A673 (cell line): ENCODE measurements at places on chromosomes 11 and 22. TPM values are rescaled to one million over a fixed set of nuclear protein-coding genes. Genes with fewer than 3 reads are reported as not detected.

DNA sequence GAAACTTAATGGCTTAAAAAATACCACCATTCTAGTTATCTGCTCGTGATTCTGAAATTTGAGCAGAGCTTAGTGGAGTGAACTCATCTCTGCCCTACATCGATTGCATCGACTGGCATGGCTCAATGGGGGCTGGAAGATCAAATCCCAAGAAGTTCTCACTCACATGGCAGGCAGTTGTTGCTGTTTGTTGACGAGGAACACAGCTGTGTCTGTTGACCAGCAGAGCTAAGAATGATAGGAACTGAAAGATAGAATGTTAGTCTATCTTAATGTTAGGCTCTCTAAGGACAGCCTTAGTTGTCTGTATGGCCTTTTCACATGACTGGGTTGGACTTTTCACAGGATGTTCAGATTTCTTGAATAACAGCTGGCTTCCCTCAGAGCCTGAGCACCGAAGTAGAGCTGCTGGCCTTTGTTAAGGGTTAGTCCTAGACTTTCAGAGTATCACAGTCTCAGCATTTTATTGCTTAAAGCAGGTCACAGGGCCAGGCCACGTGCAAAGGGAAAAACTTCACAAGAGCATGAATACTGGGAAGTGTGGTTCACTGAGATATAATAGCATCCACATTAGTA, 31.6 kb upstream of the IZUMO1R start:
- DNase-seq: no peak

DNA sequence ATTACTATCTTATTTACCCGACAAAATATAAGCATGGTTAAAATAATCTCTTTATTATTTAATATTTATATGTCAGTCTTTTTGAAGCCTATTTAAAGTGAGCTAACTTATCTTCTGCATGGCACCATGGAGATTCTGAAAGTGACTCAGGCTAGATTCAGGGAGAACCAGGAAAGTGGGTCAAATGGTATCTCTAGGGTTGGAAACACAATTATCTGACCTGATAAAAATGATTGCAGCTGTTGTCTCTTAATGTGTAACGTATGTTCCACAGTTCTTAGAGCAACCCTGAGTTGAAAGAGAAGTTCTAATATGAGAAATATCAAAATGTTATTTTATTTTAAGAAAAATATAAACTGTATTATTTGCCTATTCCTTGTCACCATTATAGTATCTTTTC, 143.1 kb upstream of the CARD18 start:
- no peak for DNase-seq

- DNase-seq: peak; percentile 62
These were observed 6.5 kb downstream of the ADORA2A start for GRCh38 chr22:24433828-24434470.

GRCh38 chr11:92473736-92474135, 249.1 kb downstream of the FAT3 start:
- peak; percentile 4 for DNase-seq

BLID gene
- 0.82 and 2.2 TPM in 2 replicates for total RNA-seq

NOX4 gene
- total RNA-seq: 0.19 and 0.63 TPM in 2 replicates

DNA sequence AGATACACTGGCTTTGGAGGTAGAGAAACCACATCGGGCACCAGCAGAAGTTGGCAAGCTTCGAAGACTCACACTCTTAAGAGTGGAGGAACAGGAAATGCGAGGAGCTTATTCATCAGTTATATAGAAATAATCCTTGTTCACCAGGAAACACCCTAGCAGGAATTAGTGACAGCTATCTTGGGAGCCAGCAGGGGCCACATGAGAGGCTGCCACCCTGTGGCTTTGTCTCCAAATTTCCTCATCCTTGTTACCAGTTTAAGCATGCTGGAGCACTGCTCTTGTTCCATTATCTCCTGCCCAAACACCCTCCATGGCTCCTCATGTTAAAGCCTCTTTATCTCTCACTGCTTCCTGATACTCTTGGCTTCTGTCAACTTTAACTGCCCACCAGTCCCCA, 131.0 kb downstream of the PLEKHA7 start:
- DNase-seq: peak; percentile 95

GRCh38 chr11:33622186-33622585, 78.4 kb downstream of the C11orf91 start:
- no peak for DNase-seq

DNA sequence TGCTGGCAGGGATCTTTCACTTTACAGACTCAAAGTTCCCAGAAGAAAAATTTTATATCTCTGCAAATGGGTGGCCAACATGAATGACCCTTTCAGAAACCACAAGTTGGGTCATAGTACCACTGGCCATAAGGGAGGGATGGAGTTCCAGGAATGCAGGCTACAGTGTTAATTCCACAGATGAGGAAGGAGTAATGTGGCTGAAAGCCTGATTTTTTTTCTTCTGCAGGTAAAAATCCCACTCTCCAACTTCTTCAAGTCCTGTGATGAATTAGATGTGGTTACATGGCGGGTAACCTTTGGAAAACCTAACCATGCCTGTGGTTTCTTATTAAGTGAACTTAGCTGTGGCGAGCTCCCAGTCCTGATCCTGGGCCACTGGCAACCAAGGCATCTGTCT, 103.2 kb downstream of the SLC1A2 start:
- DNase-seq: no peak

DNA sequence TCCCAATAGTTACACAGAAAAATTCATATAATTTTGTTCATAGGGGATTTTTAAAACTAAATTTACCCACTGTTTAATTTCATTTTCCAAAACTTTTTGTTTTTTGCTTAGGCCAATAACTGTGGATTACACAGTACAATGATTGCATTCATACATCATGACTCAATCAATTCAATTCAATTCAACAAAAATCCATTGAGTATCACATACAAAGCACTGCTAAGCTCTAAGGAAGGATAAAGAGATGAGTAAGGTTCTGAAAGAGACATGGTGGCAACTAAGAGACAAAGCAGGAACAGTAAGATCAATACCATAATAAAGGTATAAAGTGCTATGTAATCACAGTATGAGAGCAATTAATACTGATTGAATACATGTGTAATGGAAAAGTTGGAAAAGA, 9.4 kb upstream of the LAYN start:
- DNase-seq: no peak

DNA sequence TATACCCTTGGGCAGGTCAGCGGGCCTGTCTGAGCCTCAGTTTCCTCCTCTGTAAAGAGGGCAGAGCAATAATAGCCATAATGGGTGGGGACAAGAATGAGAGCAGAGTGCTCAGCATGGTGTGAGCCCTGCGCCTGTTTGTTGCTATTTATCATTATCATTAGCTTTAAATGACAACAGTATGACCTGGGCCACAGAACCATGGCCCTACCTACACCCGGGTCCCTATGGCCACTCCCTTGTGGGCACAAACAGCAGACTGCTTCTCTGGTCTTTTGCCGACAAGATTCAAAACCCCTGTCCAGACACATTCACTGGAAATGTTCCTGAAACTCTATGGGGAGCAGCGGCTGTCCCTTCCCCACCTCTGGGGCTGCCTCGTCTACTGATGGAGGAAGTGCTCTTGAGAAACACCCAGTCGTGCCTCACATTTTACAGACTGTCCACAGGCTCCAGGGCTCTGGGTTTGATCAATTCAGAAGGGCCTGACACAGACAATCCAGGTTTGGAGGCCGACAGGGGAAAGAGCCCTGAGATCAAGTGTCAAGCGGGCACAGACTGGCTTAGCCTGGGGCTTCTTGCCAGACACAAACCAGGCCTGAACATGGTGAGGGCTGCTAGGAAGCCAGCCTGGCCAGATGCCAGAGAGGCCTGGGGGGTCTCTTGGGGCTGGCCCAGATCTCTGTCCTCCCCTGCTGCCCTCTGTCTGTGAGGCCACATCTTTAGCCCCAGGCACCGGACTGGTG, 112.5 kb upstream of the CD82 start:
- DNase-seq: no peak

IL18BP gene
- total RNA-seq: 10.6 and 12.2 TPM in 2 replicates

KRTAP5-11 gene
- not detected in 2 replicates for total RNA-seq

KCNA4 gene
- total RNA-seq: not detected in 2 replicates

DNA sequence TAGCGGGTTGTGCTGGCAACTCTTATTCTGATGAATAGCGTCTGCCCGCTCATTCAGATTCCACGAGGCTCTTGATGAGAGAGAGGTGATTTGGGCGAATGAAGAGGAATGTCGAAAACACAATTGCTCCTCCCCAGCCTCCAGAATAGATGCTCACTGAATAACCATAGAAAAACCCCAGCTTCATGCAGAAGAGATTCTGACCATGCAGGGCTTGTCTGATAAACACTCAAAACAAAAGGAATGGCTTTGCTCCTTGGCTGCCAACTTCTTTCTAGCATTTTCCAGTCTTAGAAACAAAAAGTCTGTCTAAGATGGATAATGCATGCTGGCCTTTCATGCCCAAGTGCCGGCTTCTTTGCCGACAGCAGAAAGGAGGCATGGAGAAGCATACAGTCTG, 569.5 kb downstream of the MN1 start:
- no peak for DNase-seq

GRCh38 chr11:11057472-11057854, 199.6 kb upstream of the ZBED5 start:
- no peak for DNase-seq

GRCh38 chr11:12377106-12377823, at the start of gene PARVA:
TSS of gene PARVA (plus strand) at chr11:12377571. CDS start at chr11:12377648, 77 bp downstream.
- DNase-seq: peak; percentile 67

DNA sequence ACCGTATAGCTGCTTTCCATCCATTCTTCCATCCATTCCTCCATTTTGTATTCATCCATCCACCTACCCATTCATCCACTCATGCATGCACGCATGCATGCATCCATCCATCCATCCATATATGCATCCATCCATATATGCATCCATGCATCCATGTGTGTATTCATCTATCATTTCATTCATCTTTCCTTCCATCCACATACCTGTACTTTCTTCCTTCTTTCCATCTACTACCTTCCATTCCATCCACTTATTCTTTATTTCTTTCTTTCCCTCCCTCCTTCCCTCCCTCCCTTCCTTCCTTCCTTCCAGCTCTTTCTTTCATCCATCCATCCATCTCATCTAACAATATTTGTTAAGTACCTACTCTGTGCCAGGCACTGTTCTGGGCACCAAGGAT, 19.9 kb downstream of the KIAA1671 start:
- DNase-seq: no peak

VSIG2 gene
- total RNA-seq: not detected in 2 replicates

DNA sequence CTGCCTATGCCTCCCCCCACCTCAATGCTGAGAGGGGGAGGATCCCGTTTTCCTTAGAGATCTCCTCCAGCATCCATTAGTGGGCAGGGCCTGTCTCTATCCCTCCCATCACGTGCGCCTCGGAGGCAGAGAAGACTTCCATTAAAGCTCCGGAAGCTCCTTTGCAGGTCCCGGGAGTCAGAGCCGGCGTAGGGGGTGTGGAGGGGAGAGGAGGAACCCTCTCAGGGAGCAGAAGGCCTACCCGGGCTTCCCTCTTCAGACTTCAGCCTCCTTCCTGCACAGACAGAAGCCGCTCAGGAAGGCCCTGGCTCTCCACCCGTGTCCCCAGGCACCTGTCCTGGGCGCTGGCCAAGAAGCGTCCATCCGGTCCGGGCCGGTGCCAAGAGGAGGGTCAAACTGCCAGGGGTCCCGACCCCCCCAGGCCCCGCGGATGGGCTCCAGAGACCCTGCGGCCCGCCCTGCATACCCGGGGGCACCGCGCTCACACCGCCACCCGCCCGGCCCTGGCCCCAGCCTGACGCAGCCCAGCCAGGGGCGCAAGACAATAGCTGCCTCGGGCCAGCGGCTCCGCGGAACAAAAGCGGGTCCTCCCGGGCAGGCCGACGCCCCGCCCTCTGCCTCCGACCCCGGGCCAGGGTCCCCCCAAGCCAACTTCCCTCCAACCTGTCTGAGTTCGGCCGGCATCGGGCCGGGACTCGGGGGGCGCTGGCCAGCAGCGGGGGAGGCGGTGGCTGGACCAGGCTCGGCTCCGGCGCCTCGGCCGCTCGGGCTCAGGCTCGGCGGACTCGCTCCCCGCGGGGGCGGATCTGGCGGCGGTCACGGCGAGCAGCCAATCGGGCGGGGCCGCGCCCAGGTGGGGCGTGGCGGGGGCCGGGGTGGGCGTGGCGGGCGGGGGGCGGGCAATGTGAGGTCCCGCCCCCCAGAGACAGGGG, 29.9 kb downstream of the ARVCF start:
- peak; percentile 94 for DNase-seq

TNNI2 gene
- total RNA-seq: not detected in 2 replicates
